ENCODE measurements at places on chromosomes 5 and 9. TPM values are rescaled to one million over a fixed set of nuclear protein-coding genes. Genes with fewer than 3 reads are reported as not detected.

DNA sequence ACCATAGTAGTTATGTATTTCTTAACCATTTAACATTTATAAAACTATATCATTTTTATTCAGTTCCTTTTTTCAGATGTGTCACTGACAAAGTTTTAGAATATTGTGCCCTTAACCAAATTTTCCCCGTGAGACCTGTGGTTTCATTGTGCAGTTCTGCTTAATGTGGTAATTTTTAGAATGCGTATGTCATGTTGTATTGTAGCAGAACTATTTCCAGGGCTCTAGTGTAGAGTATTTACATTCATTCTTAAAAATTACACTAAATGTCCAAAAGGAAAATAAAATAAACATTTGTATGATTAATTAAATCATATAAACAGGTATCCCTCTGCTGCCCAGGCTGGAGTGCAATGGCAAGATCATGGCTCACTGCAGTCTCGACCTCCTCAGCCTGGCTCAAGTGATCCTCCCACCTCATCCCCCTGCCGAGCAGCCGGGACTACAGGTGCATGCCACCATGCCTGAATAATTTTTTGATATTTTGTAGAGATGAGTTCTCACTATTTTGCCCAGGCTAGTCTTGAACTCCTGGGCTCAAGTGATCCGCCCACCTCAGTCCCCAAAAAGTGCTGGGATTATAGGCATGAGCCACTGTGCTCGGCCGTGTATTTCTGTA is 15.4 kb downstream of the SERINC5 start:
- no peak for DNase-seq

GRCh38 chr9:116144038-116144437 is 9.6 kb upstream of the PAPPA start:
- no peak for DNase-seq

- no peak for DNase-seq
Measured at GRCh38 chr5:94891972-94892371, 273.5 kb downstream of the SLF1 start.

- DNase-seq: no peak
Measured at GRCh38 chr5:23507278-23507685, at the start of gene PRDM9. PRDM9 (plus strand) TSS chr5:23507609; CDS start chr5:23509034, 1,425 bp downstream.

DNA sequence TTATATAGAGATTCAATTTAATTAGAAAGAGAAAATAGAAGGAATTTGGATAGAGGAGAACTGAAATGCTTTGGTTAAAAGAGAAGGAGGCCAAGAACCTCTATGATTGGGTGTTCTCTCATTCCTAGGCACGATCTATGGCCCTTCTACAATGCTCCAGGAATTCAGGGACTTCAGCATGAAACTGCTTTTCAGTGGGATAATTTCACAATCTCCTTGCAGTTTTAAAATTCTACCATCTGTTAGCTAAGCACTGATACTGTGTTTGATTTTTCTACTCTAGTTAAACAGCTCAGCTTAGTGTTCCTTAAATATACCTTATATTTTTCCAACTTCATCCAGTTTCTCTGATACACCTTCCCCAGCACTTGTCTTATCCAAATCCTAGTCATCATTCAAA is 141.9 kb downstream of the SSBP2 start:
- DNase-seq: no peak

PTPRD gene
- total RNA-seq: 3.2 TPM

- no peak for DNase-seq
Measured at GRCh38 chr5:35804201-35804653, 52.5 kb upstream of the IL7R start.

CTNND2 gene
- total RNA-seq: not detected

GRCh38 chr5:145943674-145944121 is 7.3 kb downstream of the SH3RF2 start:
- peak; percentile 14 for DNase-seq

S1PR3 gene
- total RNA-seq: 3.6 TPM

DNA sequence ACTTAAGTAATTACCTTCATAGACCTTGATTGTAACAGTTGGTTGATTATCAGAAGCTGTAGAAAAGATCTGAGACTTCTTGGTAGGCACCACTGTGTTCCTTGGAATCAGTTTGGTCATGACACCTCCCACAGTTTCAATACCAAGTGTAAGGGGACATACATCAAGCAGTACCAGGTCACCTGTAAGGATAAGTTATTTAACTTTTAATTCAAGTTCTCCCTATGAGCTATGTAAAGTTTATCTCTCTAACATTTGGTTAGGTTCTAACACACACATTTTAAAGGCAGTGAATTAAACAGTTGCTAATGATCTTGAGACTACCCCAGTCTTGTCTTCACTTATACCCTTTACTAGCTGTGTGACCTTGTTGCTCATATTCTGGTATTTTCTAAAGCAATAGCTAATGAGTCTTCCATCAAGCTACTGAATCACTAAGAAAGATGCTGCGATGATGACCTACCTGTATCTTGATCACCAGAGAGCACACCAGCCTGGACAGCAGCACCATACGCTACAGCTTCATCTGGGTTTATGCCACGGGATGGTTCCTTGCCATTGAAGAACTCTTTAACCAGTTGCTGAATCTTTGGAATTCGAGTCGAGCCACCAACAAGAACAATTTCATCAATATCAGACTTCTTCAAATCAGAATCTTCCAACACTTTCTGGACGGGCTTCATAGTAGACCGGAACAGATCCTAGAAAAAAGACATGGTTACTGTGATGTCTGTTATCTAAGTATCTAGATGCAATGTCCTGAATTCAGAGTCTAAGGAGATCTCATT is 2.8 kb downstream of the HSPA5 start:
- DNase-seq: no peak

- DNase-seq: no peak
Measured at GRCh38 chr9:34573599-34574325, 15.8 kb downstream of the CNTFR start.

DNA sequence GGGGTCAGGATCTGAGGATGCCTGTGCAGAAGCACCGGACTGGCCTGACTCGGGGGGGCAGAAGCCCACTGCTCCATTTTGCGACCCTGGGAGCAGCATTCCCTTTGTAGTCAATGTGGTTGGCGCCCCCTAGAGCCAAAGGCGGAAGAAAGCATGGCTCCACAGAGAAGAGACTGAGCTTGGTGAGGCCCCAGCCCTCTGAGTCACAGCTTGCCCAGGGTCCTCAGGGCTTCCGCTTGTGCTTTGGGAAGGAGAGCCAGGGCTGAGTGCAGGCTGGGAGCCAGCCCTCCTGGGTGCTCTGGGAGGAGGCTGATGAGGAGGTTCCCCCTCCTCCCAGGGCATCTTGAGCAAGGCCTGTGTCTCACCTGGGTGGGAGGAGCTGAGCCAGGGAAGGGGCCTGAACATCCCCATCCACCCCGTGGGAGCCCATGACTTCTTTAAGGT is 5.5 kb upstream of the AQP3 start:
- peak; percentile 85 for DNase-seq

DNA sequence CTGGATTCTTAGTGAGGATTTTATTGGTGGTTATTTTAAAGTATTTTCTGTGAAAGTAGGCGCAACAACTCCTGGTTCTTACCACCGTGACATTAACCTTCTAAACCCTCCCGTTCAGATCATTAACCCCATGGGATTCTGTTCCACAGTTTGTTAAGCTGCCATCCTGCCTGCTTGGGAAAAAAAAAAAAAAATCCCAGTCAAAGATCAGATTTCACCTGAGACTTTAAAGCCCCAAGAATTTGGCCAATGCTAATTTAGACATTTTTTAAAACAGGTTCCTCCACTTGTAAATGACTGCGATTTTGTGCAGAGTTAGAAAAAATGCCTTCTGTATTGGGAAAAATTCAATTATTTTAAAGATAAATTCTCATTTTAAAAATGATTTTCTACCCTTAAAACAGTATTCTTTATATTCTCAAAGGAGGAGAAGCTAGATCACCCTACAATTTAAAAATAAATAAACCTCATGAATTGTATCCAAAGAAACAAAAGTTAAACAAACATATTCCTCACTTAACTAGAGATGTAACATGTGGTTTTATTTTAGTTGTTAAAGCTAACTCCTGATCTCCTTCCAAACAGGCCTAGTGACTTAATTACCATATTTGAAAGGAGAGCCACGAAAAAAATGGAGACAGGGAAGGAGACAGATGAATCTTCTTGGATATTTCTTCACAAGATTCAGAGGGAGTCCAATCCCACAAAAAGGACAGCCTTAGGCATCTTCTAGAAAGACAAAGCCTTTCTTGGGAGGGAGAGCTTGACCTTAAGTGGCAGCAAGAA is 93.1 kb upstream of the IFNK start:
- no peak for DNase-seq

GFPT2 gene
- 0.68 TPM for total RNA-seq

DAB2IP gene
- total RNA-seq: 24.3 TPM

DNA sequence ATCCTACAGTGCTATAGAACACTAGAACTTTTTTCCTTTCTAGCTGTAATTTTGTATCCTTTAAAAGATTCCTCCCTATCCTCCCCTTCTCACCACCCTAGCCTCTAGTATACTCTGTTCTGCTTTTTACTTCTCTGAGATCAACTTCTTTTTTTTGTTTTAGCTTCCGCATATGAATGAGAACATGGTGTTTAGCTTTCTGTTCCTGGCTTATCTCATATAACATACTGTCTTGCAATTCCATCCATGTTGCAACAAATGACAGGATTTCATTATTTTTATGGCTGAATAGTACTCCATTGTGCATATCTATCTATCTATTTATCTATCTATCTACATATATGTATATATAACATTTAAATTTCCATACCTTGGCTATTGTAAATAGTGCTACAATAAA is 126.0 kb upstream of the MAN2A1 start:
- no peak for DNase-seq

DNA sequence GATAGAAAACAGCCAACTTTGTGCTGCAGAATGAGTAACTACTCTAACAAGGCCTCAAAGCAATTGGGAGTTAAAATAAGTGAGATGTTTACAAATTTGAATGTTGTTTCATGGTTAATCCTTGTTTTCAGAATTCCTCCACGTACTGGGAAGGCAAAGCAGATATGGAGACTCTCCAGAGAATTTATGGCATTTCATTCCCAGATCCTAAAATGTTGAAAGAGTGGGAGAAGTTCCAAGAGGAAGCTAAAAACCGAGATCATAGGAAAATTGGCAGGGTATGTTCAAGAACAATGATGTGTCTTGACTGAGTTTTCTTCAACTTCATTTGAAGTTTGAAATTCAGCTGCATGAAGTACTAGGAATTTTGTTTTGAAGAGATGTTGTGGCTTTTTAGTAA is 16.4 kb downstream of the TARS1 start:
- DNase-seq: no peak

LHFPL2 gene
- total RNA-seq: 67.7 TPM

PCDHGA3 gene
- total RNA-seq: 1.2 TPM

PCDHB12 gene
- 0.68 TPM for total RNA-seq

DCANP1 gene
- not detected for total RNA-seq

OGN gene
- total RNA-seq: not detected

GRCh38 chr9:2745560-2746380 is 28.5 kb downstream of the KCNV2 start:
- peak; percentile 28 for DNase-seq

SMIM33 gene
- total RNA-seq: not detected

GRCh38 chr9:120683150-120683549 is 31.1 kb downstream of the MEGF9 start:
- no peak for DNase-seq

- DNase-seq: no peak
Measured at GRCh38 chr9:14159440-14160216, 154.3 kb downstream of the NFIB start.

- DNase-seq: no peak
Measured at GRCh38 chr9:75039801-75040200, 11.7 kb upstream of the CARNMT1 start.

- DNase-seq: peak; percentile 49
Measured at GRCh38 chr9:133534346-133535291, at the start of gene ADAMTSL2. ADAMTSL2 (plus strand) TSS chr9:133534704; CDS start chr9:133536713, 2,009 bp downstream.

STOM gene
- 310 TPM for total RNA-seq

Data from dermis blood vessel endothelial cell (primary cell).